ENCODE measurements at places on chromosomes 7 and 10.

DNA sequence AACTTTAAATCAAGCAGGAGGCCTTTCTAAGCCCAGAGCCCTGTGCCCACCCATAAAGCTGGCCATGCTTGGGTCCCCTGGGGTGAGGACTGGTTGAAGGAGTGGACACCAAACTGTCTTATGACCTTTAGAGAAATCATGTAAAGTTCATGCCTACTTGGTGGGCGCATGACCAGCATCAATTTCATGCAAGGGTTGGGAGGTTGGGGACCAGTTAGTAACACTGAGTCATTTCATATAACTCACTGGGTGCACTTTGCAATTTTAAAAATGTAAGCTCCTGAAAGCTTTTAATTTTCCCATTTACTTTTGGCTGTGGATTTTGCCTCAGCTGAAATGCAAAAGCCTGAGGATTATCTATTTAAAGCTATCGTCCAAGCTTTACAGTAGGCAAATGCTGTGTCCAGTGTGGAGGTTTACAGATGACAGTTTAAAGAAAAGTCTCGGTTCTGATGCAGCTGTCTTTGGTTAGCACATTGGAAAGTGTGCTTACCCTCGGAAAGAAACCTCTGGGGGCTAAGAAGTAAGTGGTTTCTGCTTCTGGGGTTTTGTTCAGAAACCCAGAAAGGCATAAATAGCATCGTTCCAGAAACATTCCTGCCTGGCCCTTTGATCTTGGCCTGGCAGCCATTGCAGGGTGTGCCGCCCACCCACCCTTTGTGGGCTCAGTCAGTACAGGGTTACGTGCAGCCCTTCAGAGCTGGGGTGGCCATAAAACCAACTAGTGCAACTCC, 48.8 kb upstream of the CHST15 start:
- DNase-seq, result no peak

- no peak for DNase-seq
Observed at GRCh38 chr7:8129318-8129659, 132.7 kb downstream of the ICA1 start.

- DNase-seq, result no peak
Observed at GRCh38 chr10:48957361-48958151, 17.9 kb upstream of the LRRC18 start.

DNA sequence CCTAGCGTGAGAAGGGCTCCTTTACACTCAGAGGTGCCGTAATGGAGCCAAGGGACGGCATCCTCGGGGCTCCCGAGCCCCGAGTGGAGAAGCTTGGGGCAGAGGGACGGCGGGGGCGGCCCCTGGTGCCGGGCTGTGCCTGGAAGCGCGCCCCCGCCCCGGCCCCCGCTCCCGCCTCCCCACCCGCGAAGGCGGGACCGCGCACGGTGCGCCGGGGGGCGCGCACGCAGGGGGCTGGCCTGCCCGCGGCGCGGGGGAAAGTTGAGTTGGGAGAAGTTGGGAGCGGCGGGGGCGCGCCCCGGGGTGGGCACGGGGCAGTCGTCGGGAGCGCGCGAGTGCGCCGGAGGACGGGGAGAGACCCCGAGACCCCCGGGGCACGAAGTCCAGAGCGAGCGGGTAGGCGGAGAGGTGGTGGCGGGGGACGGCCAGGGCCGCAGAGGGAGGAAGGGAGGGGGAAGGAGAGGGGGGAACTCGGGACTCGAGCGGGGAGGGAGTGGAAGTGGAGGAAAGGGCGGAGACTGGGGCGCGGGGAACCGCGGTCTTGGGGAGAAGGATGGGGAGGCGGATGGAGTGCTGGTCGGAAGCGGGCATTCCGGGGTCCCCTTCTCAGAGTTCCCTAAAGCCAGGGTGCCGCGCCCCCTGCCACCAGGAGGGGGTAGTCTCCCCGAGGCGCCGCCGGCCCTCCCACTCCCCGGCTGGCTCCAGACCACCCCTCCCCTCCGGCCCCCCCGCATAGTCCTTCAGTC, at the start of gene SLC4A2:
SLC4A2 (plus strand) TSS at position 223 of the 746 bp plus-strand sequence. CDS start 2,399 bp downstream, outside the sequence.
- peak; percentile 41 for DNase-seq

GRCh38 chr10:78140066-78140630, 106.5 kb downstream of the RPS24 start:
- no peak for DNase-seq

Data from DMS79 treated with DMSO at 0.1 percent for 48 hours (cell line).